ENCODE measurements at places on chromosomes 3 and 15.

GRCh38 chr15:56732886-56733135, 498 bp downstream of the ZNF280D start:
- DNase-seq: no peak

DNA sequence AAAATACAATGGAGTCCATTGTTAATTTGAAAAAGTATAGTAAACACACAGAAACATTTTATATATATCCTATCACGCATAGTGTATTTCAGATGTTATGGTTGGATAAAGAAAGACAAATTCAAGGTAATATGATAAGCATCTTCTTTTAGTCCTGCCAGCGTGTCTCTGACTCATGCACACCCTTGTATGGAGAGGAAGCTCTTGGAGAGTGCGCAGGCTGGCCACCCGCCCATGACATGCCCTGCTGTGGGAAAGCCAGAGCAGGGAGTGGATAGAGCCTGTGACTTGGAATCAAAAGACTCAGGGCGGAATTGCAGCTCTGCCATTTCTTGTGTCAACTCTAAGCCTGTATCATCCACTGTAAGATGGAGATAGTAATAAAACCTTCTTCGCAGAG, 23.0 kb upstream of the COPG1 start:
- DNase-seq: no peak

DNA sequence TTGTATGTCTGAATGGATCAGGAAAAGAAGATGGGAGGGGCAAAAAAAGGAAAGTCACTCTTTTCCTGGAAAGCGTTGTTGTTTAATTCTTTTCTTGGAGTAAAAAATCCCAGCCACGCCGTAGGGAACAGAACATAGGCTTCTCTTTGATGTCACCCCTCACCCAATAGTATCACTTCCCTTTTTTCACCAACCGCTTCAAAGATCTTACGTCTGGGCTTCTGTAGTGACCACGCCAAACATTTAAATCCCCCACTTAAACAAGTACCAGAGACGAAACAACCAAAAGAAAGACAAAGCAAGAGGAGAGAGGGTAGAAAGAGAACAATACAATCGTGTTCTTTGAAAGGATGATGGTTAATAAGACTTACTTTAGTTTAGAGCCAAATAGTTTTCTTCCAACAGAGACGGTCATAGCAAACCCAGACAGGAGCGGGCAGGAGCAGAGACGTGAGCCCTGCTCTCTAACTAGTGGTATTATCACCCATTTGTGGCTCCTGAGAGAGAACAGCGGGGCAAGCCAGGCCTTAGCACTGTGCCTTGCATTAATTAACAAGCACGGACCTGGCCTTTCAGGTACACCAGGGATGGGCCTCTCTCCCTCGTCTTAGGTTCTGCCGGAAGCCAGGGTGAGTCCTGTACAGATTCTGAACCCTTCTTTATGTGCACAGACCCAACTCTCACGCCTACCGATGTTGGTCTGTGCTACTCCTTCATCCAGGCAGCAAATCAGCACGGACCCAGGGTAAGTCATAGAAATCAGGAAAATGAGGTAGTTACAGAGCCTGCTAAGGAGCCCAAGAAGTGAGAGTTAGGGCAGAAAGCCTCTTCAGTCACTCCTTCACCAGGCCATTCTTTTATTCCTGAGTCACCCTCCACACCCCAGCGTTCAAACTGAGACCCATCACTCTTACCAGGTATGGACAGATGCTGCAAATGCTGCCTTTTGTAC, 28.2 kb upstream of the BCL6 start:
- DNase-seq: no peak

DNA sequence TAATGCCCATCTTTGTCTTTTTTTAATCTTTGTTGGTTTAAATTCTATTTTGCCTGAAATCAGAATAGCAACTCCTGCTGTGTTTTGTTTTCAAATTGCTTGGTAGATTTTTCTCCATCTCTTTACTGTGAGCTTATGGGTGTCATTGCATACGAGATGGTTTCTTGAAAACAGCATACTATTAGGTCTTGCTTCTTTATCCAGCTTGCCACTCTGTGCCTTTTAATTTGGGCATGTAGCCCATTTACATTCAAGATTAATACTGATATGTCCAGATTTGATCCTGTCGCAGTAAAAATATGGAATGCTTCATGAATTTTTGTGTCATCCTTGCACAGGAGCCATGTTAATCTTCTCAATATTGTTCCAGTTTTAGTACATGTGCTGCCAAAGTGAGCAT, 316.6 kb downstream of the CGGBP1 start:
- DNase-seq: no peak

DNA sequence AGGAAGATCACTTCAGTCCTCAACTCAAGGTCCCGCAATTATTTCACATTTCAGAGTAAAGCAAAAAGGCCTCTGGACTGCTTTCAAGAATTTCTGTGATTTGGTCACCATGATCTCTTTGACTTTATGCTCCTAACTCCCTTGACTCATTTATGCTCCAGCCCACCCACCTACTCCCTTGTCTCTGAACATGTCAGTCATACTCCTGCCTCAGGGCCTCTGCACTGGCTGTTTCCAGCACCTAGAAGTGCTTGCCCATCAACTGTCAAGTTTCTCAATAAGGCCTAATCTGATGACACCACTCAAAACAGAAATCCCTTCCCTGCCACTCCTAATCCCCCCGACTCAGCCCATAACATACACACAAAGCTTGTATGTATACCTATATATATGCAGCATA, 36.1 kb upstream of the CSPG5 start:
- DNase-seq: no peak

- no peak for DNase-seq
Observed at GRCh38 chr3:121504618-121505017, 41.2 kb downstream of the POLQ start.

- DNase-seq: no peak
Observed at GRCh38 chr3:40309925-40310695, 603 bp downstream of the EIF1B start.

GRCh38 chr15:60392986-60393790, 4.6 kb downstream of the ANXA2 start:
- DNase-seq: no peak

Measured in effector memory CD8-positive, alpha-beta T cell (primary cell).